Naive thymus-derived CD8-positive, alpha-beta T cell (primary cell): ENCODE measurements at places on chromosomes 11 and 22. TPM values are rescaled to one million over a fixed set of nuclear protein-coding genes. Genes with fewer than 3 reads are reported as not detected.
A peak's percentile ranks its signal among the peaks of the same experiment; 100 is the strongest.

APOL5 gene
- total RNA-seq = not detected

OR2AT4 gene
- total RNA-seq = not detected

FGF19 gene
- not detected for total RNA-seq

ARHGEF17 gene
- not detected for total RNA-seq

ARRB1 gene
- total RNA-seq = 60.0 TPM

CHRM1 gene
- total RNA-seq = not detected

LRP5 gene
- 3.0 TPM for total RNA-seq

ANO9 gene
- 70.1 TPM for total RNA-seq

DNA sequence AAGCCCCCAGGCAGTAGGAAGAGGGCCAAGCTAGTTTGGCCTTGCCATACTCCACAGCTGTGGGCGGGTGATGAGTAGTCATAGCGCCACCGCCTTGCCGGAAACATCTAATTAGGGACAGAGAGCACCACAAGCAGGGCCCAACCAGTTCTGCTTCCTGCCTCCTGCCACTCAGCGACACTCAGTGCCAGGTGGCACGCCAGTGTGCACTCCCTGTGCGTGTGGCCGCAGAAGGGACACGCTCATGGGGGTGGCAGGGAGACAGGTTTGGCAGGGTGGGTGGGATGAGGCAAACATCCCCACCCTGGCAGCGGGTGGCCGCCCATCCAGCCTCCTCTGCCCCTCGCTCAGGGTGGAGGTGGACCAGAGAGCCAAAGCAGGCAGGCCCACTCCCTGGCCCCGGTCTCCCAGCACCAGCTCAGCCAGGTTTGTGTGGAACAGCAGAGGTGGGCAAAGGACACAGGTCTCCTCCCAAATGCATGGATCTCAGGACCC, 4.9 kb downstream of the OVOL1 start:
- no peak overlapping the region for H3K27ac ChIP-seq
- peaks cover 44% of the 10 kb centered on the region for H3K27me3 ChIP-seq
- no peaks in the 10 kb centered on the region for H3K36me3 ChIP-seq
- H3K4me3 ChIP-seq = no peak overlapping the region
- no peak for DNase-seq

- H3K36me3 ChIP-seq = no peaks in the 10 kb centered on the region
- peaks cover 3% of the 10 kb centered on the region for H3K27me3 ChIP-seq
- no peak overlapping the region for H3K27ac ChIP-seq
- peaks cover 7% of the 10 kb centered on the region for H3K4me1 ChIP-seq
- no peak for DNase-seq
Measured at GRCh38 chr11:75149766-75150465, 991 bp upstream of the SLCO2B1 start.

- H3K27me3 ChIP-seq = peaks cover 2% of the 10 kb centered on the region
- no peaks in the 10 kb centered on the region for H3K36me3 ChIP-seq
- no peak overlapping the region for H3K27ac ChIP-seq
Measured at GRCh38 chr11:116046127-116046526, 541.9 kb upstream of the CADM1 start.

GRCh38 chr11:33907421-33907820, 15.5 kb upstream of the LMO2 start:
- H3K4me3 ChIP-seq = no peak overlapping the region
- H3K27me3 ChIP-seq = peaks cover 68% of the 10 kb centered on the region
- H3K27ac ChIP-seq = no peak overlapping the region
- peaks cover 5% of the 10 kb centered on the region for H3K4me1 ChIP-seq

DNA sequence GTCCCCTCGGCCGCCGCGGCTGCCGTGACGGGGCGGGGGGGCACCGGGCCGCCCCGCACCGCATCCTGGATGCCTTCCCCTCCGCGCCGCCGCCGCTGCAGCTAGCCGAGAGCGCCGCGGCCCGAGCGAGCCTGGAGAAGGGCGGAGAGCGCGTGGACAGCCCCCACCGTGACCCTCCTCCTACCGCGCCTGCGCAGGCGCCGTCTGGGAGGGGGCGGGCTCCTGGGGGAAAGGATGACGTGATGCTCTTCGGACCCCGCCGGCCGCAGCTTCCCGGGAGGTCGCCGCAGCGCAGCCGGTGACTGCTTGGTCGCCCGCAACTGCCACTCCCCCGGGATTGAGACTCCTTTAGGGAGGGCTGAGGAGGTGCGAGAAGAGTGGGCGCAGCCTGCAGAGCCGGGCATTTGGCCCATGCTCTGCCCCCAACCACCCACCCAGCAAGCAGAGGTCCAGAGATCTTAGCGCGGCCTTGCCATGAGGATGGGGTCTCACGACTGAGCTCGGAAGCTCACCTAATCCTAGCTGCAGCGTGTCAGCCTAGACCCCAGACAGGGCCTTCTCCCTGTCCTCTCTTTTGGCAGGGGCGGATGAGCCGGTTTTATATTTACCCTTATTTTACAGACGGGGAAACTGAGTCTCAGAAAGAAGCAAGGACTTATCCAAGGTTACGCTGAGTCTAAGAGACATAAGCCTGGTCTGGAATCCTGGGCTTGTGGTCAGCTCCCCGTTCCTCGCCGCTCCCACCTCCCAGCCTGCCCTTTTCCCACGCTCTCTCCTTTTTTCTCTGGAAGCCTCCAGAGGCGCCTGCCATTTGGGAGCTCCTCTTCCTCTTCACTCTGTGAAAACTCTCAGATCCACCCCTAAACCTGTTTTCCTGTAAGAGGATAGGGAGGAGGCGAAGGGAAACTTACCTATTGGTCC, at the start of gene DENND5A:
Gene DENND5A (minus strand): TSS at position 140 of the 921 bp plus-strand sequence. CDS start 281 bp downstream, outside the sequence.
- H3K27me3 ChIP-seq = no peaks in the 10 kb centered on the region
- no peaks in the 10 kb centered on the region for H3K36me3 ChIP-seq
- peaks cover 39% of the 10 kb centered on the region for H3K4me1 ChIP-seq
- peak; percentile 43 for DNase-seq

DNA sequence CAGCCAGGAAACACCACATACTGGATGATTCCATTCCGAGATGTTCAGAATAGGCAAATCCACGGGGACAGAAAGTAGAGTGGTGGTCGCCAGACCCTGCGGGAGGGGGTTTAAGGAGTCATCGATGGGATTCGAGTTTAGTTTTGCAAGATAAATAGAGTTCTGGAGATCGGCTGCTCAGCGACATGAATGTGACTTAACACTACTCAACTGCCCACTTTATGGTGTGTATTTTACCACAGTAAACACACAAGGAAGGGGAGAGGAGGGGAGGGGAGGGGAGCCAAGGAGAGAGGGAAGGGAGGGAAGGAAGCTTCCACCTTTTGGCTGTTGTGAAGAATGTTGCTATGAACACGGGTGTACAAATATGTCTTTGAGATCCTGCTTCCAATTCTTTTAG, 10.4 kb upstream of the ARHGAP8 start:
- H3K27me3 ChIP-seq = no peaks in the 10 kb centered on the region
- H3K27ac ChIP-seq = no peak overlapping the region
- peaks cover 1% of the 10 kb centered on the region for H3K4me1 ChIP-seq
- no peak for DNase-seq

- peak overlapping the region; percentile 7 for H3K27ac ChIP-seq
- H3K27me3 ChIP-seq = no peaks in the 10 kb centered on the region
- H3K4me1 ChIP-seq = peaks cover 3% of the 10 kb centered on the region
- no peaks in the 10 kb centered on the region for H3K36me3 ChIP-seq
- H3K4me3 ChIP-seq = no peak overlapping the region
- DNase-seq = no peak
Measured at GRCh38 chr11:73236854-73237253, 18.8 kb downstream of the P2RY2 start.

GRCh38 chr22:39933741-39934140, 26.5 kb upstream of the TMA7B start:
- DNase-seq = no peak
- peaks cover 62% of the 10 kb centered on the region for H3K4me1 ChIP-seq
- H3K4me3 ChIP-seq = peak overlapping the region; percentile 79
- no peaks in the 10 kb centered on the region for H3K27me3 ChIP-seq
